ENCODE measurements at places on chromosomes 6 and 20.
A peak's percentile ranks its signal among the peaks of the same experiment; 100 is the strongest.

DNA sequence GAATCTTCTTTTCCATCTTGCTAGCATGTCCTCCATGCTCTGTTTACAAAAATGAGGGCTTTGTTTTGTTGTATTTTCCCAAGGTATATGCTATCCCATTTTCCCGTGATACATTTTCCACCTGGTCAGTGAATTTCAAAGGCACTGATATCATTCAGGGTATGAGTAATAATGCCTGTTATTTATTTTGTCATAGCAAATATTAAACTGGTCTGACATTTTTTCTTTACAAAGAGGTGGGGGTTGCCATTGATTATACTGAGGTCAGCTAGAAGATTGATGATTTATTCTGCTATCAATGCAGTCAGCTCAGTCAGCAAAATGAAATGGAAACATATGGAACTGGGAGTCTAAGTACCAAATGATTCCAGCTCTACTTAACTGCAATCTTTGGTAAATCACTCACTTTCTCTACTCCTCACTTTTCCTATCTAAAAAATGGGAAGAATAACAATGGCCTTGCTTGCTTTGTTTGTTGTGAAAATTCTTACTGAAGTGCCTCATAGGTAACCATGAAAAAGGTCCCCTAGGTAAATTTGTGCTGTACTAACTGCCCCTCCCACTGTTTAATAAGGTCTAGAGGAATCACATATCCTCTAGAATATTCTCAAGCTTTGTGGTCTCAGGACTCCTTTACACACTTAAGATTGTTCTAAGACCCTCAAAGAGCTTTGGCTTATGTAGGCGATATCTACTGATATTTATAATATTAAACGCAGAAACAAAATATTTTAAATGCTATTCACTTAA is 64.0 kb downstream of the ARHGAP18 start:
- DNase-seq = no peak

- no peak for DNase-seq
These were observed 53.3 kb upstream of the TAF8 start for GRCh38 chr6:41996997-41997396.

DNA sequence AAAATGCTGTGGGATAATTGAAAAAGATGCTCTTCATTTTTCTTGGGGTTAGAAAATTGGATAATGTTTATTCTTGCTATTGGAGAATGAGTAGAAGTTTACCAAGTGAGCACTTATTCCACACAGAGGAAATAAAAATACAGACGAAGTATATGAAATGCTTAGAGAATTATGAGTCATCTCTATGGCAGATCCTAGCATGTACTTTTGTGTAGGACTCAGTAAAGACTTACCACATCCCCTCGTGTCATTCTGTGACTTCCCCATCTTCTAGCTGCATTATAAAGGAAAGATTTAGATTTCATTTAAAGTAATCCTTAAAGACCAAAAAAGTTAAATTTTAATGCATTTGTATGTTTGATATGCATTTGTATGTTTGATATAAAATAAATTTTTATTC is 685.6 kb downstream of the TBC1D32 start:
- DNase-seq = no peak

GRCh38 chr6:2549834-2550233 is 200.9 kb downstream of the MYLK4 start:
- DNase-seq = no peak

DNA sequence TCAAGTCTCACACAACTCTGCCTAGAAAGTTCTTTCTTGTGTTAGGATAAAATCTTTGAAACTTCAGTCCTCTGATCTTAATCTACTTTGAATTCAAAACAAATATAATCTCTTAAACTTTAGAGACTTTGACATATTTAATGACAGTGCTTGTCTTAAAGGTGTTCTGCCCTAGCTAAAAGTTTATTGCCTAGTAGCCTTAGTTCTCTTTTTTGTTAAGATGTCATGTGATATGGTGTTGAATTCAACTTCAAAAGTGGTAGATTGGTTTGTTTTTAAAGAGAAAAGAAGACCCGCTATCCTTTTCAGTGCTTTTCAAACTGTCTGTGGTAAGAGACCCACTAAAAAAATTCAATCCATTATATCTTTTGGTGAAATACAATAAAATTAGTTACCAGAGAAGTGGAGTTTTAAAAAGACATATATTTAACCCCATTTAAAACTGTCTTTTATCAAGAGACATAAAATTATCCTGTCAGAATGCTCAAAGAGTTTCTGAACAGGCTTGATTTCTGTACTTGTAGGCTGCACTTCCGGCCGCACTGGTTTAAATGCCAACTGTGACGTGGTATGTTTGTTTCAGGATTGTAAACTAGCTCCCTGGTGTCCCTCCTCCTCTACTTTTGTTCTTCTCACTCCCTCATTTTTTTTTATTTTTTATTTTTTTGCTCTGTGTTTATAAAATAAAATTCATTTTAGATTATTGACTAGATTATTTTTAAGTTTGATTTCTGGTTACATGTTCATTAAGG is 76.5 kb downstream of the QKI start:
- DNase-seq = peak; percentile 48

- no peak for DNase-seq
These were observed 231.9 kb downstream of the CLIC5 start for GRCh38 chr6:45783716-45784115.

DNA sequence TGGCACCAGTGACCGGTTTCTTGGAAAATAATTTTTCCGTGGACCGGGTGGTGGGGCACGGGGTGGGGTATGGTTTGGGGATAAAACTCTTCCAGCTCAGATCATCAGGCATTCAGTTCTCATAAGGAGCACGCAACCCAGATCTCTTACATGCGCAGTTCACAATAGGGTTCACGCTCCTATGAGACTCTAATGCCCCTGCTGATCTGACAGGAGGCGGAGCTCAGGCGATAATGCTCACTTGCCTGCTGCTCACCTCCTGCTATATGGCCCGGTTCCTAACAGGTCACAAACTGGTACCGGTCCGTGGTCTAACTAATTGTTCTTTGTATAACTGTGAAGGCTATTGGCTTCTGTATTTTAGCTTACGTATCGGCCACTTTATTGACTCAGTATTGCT is 51.7 kb downstream of the VSTM2L start:
- no peak for DNase-seq

DNA sequence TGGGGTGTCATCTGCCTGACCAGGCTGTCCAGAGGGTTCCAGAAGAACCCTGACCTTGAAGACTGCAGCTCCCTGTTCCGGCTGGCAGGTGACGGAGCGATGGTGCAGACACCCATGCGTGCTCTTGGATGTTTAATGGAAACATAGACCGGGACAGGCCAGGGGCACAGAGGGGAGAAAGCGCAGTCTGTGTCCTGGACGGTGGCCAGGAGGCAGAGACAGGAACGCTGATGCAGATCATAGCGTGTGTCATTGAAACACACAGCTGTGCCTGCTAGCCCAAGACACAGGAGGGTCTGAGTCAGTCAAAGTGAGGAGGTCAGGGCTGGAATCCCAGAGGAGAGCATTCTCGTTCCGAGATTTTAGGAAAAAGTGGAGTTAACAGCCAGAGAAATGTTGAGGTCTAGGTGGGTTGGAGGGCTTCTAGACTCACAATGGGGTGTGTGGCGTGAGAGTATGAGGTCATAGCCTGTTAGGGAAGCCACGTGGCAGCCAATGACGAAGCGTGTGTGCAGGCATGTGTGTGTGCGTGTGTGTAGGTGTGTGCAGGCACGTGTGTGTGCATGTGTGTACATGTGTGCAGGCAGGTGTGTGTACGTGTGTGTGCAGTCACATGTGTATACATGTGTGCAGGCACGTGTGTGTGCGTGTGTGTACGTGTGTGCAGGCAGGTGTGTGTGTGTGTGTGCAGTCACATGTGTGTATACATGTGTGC is 167.0 kb downstream of the ERMARD start:
- DNase-seq = no peak

DNA sequence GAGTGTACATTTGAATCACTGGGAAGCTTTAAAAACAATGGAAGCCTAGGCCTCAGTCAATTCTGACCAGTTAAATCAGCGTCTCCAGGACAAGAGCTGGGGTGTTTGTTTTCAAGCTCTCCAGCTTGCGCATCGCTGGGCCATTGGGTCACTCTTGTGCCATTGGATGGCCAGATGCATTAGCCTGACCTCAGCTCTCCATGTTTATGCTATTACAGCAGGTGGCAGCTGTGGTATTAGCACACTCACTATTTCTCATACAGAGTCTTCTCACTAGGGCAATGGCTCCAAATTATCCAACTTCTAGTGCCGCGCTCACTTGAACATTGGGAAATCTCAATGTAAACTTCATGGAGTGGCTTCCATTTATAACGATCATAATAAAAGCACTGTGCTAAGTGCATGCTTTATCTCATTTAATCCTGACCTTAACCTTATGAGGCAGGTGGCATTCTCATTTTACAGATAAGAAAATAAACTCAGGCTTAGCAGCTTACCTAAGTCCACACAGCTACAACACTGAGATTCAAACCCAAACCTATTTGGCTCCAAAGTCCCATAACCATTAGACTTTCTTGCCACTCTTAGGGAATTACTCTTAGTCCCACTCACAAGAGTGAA is 108.8 kb downstream of the PPP1R14C start:
- DNase-seq = no peak

DNA sequence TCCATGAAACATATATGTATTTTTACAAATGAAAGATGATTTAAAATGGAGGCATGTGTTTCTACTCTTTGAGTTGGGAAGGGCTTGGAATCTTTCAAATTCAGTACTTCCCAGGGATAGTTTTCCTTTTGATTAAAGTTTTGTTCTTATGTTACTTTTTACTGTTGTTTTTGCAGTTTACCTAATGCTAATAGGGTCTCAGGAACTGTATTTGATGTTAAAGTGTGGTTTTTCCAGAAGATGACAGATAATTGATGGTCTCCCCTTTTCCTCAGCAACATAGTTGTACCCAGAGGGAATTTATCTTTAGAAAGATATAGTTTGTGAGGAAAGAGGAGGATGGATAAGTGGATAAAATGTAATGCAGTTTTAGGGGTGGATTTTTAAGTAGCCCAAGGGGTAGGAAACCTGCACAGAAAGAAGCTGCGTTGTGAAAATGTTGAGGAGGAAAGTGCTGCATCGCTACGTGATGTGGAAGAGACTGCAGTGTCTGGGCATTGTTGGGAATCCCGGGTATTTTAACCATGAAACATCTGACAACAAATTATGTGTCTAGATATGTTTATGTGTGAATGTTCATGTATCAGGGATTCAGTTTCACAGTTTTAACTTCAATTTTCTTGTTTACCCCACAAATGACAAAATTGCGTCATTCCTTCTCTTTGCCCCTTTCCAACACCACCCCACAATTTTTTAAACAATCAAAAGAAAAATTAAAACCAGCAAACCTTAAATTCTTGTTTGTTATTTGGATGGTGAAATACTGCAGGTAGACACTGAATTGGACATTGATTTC is 42.3 kb downstream of the GNAS start:
- DNase-seq = no peak

DNA sequence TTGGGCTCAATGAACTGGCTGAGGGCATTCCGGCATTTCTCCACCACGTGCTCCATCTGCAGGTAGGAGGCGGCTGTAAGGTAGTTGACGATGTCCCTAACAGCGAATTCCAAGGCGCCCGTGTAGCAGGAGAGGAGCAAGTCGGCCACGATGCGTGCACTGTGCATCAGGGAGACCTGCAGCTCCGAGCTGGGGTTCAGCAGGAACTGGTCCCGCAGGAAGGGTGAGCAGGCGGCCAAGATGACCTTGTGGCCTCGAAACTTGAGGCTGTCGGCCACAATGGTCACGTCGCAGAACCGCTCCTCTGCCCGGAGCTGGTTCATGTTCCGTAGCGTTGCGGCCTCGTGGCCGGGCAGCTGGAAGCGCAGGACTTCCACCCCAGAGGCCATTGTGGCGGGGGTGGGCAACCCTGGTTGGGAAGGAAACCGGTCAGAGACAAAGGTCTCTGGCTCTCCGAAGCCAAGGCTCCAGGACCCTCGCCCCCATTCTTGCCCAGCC is 920 bp downstream of the ZBTB12 start:
- DNase-seq = no peak

GRCh38 chr6:12419631-12420272 is 129.6 kb downstream of the EDN1 start:
- DNase-seq = peak; percentile 75

DNA sequence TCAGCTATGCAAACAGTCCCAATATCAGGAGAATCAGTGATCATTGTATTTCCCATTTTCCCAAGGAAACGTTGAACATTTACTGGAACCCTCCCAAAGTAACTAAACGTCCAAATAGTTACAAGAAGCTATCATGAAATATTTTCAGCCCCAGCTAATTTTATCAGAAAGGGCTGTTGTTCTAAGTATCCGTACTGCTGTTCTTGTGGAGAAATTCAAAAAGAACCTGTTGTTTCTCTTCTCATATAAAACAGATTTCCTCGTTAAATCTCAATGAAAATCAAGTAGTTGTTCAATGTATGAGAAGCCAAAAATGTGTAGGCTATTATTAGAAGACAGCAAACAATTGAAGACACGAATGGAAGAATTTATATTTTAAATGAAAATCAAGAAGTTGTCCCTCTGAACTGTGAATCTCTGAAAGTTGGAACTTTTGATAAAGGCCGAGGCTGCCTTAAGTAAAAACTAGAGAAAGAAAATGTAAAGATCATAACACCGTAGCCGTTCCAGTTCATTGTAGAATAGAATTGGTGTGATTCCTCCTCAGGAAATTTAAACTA is 107.7 kb downstream of the HFE start:
- no peak for DNase-seq

DNA sequence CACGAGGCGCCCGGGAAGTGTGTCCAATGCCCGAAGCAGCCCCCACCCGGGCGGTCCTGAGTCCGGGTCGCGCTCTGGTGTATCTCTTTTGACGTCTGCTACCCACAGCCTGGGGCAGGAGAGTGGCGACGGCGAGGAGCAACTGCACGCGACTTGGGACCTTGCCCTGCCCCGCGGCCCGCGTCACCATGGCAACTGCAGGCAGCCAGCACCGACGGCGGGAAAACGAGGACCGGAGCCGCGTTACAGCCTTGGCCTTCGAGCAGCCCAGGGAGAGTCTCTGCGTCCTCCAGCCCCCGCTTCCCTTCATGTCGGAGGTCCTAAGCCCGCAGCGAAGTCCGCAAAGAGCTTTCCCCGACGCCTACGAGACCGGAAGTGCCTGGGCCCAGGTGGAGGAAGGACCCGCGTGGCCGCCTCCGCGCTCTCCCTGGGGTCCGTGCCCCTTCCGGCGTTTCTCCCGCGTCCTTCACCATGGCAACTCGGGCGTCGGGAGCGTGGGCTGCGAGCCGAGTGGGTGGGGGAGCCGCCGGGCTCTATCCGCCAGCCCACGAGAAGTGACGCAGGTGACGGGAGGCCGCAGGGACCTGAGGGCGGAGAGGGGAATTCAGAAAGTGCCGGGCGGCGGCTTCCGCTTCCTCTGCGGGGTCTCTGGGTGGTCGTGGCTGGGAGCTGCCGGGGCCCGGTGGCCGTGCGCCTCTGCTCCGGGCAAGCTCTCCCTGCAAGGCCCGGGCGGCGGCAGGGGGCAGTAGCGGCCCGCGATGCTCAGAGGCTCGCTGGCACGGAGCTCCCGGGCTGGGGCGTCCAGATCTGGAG is 88.6 kb upstream of the TGM3 start:
- peak; percentile 6 for DNase-seq

DNA sequence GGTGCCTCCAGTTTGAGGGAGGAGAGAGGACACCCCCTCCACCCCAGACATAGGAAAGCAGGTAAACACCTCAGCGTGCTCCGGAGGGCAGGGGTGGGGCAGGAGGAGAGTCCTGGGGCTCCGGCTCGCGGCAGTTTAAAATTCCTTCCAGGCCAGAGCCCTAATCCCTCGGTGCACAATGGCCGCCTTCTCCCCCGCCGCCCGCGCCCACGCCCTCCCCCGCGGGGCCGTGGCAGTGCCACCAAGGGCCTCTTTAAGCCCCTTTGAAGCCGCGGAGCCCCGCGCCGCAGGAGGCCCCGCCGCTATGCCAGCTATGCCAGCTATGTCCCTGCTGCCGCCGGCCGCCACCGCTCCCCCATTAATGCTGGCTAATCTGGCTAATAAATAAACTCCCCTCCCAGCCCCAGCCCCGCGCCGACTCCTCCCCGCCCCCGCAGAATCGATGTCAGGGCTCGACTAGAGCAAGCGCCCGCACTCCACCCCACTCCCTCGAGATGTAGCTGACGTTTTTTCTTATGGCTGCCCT is 125.1 kb downstream of the MRPL14 start:
- peak; percentile 79 for DNase-seq

Measured in renal cortical epithelial cell (primary cell).